Endothelial cell (in vitro differentiated cells): ENCODE measurements at places on chromosomes 2 and 18.

DNA sequence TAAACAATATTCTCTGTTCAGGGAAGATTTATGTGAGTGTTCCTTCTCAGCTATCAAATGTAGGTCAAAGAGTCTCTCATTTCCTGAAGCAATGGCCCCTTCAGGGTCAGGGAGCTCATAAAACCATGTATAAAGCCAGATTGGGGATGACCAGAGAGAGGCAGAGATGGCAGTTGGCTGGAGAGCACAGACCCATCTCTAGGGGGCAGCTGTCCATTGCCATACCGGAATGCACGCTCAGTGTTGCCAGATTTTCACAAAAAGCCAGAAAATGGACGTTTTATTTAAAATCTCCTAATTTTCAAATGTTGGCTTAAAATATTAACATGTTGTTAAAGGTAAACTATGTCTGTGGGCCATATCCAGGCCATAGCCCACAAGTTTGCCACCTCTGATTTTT is 1920.7 kb upstream of the CELF4 start:
- DNase-seq, result no peak

DNA sequence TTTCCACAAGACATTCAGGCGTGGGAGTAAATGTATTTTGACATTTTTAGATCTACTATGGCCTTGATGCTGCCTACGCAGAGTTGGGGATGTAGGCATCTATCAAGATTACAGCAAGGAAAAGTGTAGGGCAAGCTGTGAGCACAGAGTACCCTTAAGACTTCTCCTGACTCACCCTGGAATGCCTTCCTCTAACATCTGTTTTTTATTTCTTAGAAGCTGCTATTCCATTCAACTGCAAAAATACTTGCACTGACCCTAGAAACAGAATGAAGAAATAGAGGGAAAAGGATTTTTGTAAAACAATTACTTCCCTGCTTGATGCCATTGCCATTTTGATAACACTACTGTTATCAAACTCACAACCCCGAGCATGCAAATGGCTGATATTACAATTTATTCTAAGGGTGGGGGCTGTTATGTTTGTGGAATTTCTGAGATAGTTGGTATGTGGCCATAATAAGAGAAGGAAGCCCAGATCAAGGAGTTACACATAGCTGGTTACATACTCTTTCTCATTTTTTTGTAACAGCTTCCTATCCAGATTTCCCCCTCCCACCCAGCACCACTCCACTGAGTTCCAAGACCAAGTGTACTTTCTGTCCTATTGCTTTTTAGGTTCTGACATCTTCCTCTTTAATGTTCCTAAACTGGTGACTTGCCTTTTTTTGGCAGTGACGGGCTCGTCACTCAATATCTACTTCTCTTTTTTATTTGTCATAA is 6.0 kb upstream of the ROCK1 start:
- no peak for DNase-seq

GRCh38 chr2:231246171-231246842 is 47.9 kb downstream of the ARMC9 start:
- no peak for DNase-seq

DNA sequence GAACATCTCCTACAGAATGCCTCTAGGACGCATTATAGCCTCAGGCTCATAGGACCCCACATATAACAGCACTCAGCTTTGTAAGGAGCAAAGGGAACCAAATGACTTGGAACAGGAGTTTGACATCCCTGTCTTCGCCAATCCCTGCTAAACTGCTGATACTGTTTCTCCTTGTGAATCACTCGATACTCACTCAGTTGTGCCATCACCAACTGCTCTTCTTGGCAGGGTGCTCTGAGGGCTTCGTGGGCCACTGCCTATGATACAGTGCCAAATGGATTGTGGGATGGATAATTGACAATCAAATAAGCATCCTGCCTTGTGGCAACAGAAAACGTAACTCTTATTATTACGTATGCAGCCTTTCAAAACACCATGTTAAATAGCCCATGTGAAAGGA is 396.3 kb downstream of the RIT2 start:
- DNase-seq, result no peak

- DNase-seq, result no peak
These were observed at the start of gene NCKAP5 for GRCh38 chr2:133568172-133568571. TSS of gene NCKAP5 (minus strand) at chr2:133568463. CDS start at chr2:133517526, 50,937 bp downstream.

GRCh38 chr2:169512525-169512924 is 3.0 kb downstream of the KLHL41 start:
- no peak for DNase-seq

GRCh38 chr2:138964418-138964817 is 184.2 kb upstream of the NXPH2 start:
- DNase-seq, result no peak

DNA sequence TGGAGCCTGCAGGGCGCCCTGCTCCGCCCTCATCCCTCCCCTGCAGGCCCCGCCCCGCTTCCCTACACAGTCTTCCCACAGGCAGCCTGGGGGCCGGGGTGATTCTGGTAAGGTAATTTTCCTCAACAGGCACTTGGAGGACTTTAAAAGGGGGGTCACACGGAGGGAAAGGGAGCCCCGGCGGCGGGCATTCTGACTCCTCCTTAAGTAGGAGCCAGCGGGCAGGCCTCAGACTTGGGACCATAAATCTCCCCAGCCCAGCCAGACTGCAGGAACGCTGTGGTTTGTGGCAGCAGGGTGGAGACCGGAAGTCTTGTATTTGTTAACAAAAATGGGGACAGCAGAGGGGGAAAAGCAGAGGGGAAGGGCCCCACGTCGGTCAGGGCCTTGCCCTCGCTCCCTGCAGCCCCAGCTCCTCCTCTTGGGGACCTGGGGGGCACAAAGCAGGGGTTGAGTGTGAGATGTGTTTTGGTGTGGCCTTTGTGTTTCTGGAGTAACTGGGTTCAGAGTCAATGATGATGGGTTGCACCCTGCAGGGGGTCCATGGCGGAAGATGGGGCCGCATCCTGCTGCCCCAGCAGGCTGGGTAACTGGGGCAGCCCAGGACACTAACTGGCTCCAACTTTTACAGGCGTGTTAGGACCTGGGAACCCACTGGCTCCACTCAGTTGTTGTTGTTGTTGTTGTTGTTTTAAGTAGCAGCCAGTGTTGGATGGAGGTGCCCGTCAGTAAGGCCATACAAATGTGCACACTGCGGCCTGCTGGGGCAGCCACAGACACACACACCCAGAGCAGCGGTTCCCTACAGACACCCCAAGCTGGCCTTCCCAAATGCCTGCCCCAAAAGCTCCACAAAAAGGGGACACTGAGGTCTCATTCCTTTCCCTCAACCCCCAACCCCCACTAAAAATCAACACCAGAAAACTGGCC is 27.7 kb downstream of the SMAD7 start:
- no peak for DNase-seq
